ENCODE measurements at places on chromosomes 12 and 14. TPM values are rescaled to one million over a fixed set of nuclear protein-coding genes. Genes with fewer than 3 reads are reported as not detected.

DNA sequence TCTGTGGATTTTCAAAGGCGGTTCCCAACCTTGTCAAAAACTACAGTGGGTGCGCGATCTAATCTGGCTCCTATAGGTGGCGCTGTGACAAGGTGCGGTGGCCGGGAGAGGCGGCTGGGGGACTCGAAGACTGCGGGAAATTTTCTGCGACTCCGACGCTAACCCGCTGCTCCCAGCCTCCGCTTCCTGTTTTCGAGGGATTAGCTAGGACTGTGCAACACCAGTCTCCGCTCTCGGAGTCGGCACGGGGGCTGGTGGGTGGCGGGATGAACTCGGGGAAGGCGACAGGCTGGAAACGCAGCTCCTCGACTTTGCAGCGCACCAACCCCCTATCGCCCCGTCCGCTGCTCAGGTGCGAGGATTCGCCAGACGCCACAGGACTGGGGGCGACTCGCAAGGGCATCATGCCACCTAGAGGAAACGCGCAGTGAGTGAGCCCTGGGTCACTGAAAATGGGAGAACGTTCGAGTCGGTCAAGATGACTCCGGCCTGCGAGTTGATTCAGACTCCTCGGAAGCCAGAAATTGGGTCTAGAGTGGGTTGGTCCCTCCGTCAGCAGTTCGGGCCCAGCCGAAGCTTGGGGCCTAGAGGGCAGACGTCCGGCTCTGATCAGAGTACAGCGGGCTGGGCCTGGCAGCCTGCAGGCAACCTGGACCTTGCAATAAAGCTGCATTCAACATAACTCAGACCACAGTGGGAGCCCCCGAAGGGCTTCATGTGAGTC is 5.5 kb upstream of the PAX9 start:
- peak; percentile 77 for DNase-seq
- H3K36me3 ChIP-seq = no peaks in the 10 kb centered on the region
- H3K27me3 ChIP-seq = peaks cover 97% of the 10 kb centered on the region
- H3K4me3 ChIP-seq = peak overlapping the region; percentile 66

DNA sequence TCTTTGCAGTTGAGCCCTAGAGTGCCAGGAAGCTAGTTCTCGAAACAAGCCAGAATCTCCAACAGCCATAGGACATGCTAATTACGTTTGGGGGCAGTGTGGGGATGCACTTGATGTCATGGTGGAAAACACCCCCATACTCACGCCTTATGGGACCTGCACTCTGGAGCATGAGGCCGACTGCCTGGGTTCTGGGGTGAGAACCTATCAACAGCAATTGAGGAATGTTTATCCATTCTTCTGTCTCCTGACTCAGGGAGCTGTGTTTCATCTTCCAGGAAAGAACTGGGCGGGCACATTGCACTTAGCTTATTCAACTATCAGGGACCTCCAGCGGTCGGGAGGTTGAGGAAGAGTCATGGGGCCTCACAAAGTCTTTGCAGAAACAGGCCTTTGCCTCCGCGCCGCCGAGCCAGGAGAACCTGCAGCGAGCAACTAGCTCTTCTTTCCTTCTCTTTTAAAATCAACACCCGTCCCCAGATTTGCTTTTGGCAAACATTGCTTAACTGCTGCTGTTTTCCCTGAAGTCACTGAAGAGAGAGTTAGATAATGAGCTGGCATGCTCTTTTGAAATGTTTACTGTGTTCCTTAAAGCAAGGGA is 226.1 kb upstream of the DIO3 start:
- no peaks in the 10 kb centered on the region for H3K27me3 ChIP-seq
- H3K36me3 ChIP-seq = no peaks in the 10 kb centered on the region
- H3K27ac ChIP-seq = no peak overlapping the region

GRCh38 chr12:44088647-44089046 is 252.8 kb downstream of the TMEM117 start:
- H3K4me1 ChIP-seq = no peaks in the 10 kb centered on the region
- 0 out of 2 replicates have a peak, but pooled peaks cover 1% of the 10 kb centered on the region for H3K36me3 ChIP-seq
- H3K27me3 ChIP-seq = no peaks in the 10 kb centered on the region
- no peak overlapping the region for H3K4me3 ChIP-seq

Gene FGFR1OP2
- total RNA-seq = 30.0 TPM

Measured in H9 (cell line).